ENCODE measurements at places on chromosomes 2 and 18.

GRCh38 chr2:192190474-192190873, 4.3 kb downstream of the TMEFF2 start:
- DNase-seq: no peak

DNA sequence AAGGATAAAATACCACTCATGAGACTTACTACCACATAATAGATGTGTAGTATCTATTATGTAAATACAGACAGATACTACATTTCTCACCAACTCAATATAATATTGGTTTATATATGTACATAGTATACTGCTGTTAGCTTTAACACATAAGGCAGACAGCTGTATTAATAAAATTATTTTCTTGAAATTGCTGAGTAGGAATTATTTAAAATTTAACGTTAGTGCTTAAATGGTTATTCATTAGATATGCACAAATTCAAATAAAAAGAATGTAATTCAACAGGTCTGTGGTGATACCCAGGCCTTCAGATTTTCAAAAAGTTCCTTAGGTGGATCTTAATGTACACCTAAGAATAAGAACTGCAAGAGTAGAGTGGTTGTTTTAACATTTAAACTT, 59.0 kb downstream of the PRPF40A start:
- no peak for DNase-seq

GRCh38 chr2:6739547-6739946, 126.2 kb downstream of the CMPK2 start:
- DNase-seq: no peak

DNA sequence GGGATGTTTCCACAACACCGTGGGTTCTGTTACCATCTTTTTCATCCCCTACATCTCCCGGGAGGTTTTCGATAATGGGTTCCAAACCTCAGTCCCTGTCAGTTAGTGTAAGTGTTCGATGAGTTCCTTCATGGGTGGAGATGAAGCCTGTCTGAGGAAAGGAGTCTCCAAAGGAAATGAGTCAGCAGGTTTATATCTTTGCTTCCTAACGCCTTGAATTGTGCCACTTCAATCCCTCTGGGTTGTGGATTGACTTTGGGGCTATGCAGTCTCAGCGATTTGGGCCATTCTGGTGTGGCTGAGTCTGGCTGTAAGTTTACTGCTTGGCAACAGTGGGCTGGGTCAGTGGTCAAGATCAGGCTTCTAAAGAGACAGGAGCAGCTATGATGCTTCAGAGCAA, 1.2 kb downstream of the SERPINB5 start:
- DNase-seq: no peak

DNA sequence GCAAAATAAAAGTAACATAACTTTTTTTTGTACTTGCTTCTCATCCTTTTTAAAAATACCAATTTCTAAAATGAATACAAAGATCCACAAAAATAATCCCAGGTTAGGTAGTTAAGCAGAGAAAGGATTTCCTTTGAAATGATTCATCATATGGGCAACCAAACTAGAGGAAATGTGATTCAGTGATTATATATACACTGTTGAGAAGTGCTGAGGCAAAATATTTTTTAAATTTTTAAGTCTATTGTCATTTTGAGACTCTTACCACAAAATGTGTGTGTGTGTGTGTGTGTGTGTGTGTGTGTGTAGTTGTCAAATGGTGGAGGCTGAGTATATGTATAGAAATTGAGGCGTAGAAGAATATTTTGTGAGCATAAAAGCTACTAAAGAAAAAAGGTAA, 1075.3 kb downstream of the LRP1B start:
- no peak for DNase-seq

DNA sequence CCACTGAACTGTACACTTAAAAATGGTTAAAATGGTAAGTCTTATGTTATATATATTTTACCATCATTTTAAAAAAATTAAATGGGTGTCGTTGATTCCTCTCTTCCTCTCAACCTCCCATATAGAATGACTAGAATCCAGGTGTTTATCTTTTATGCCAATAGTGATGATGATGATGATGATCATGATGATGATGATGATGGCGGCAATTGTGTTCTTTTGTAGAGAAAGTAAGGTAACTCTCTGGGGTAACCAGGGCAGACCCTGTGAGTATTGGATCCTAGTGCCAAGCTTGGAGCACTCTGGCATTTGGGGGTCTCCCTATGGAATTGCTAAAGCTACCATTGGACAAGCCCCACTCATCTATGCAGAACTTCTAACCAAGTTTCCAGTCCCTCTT, 113.6 kb downstream of the GLI2 start:
- DNase-seq: no peak

DNA sequence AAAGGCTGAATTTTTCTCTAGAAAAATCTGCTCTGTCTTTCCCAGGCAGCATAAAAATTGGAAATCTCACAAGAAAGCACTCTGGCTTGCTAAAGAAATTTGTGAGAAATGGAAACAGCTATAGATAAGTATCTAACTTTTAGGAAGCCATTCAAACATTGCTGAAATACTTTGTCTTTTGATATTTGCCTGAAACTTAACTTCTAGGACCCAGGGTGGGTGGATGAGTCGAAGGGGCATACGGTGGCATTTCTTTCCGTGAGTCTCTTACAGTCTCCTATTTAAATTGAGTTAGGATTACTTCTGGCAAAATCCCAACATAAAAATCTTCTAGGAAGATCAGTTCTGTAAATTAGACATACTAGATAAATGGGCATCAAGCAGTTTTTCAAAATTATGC, 532 bp upstream of the COL3A1 start:
- no peak for DNase-seq

- DNase-seq: no peak
Measured at GRCh38 chr2:141767051-141767450, 363.8 kb downstream of the LRP1B start.

DNA sequence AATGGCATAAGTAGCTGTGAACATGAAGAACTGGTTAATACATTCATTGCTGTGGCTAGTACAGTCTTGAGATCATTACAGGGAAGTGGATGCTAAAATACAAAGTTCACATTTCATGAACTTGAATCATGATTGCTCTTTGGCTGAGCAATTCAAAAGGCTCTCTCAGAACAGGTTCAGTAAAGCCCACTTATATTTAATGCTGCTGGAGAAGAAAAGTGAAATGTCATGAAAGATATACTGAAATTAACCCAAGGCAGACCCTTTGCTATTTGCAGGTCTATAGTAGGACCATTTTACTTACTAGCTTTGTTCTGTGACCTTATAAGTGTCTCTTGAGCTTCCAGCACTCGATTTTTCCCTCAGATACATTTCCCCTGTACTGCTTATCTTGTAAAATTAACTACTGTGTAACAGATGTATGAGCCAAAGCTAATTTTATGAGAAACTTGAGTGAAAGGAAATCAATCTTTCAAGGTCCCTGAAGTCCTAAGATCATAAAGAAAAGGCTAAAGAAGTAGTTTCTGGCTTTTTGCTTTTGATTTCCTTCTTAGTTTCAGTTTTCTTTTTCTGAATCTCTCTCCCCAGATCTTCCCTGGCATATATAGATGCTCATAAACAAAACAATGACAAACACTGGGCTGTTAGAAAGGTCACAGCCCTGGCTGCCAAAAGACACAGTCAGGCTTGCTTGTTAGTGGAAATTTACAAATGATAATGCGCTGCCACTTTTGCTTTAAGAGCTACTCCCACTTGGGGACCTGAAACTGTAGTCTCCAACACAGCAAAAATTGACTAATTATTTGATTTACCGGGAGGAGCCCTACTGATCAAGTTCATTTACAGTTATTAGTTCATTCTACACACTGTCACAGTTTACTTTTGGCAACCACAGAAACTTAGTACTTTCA, 132.7 kb upstream of the XPO1 start:
- DNase-seq: no peak

GRCh38 chr18:71936744-71937143, 607.4 kb downstream of the CBLN2 start:
- no peak for DNase-seq

All from HuH-7.5 (cell line).